ENCODE measurements at places on chromosomes 6 and 20.

DNA sequence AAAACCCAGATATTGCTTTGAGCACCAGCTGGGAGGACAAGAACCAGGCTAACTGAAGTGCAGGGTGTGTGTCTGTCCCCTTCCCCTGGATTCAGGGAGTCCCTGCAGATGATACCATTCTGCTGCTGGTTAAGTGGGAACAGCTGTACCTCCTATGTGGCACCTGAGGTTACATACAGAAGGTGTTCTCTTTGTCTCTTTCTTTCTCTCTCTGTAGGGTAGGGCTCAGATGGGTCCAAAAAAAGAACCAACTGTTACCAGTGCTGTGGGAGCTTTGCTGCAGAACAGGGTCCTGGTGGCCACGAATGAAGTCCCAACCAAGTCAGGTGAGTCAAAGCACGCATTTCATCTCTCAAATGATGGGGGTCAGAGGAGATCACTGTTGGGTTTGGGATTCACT is 38.6 kb downstream of the ZC2HC1B start:
- no peak for DNase-seq

- no peak for DNase-seq
These were observed 2.9 kb upstream of the BFSP1 start for GRCh38 chr20:17534077-17534476.

- DNase-seq: no peak
These were observed 11.7 kb downstream of the VNN2 start for GRCh38 chr6:132746048-132746447.

DNA sequence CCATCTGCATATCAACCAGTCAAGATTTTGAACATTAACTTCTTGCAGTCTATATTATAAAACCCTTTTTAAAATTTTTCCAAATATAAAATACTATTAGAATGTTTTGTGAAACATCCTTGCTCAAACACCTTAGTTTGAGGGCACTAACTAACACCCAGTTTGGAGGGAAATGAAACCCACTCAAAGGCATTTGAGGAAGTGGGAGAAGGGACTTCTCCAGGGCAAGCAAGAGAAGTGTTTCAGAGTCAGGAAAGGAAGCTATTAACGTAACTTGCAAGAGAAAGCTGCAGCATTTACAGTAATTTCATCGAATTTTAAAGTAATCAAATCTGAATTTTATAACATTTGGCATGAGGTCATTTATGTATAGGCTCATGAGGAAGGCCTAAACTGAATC is 21.3 kb downstream of the MTFR2 start:
- DNase-seq: no peak

DNA sequence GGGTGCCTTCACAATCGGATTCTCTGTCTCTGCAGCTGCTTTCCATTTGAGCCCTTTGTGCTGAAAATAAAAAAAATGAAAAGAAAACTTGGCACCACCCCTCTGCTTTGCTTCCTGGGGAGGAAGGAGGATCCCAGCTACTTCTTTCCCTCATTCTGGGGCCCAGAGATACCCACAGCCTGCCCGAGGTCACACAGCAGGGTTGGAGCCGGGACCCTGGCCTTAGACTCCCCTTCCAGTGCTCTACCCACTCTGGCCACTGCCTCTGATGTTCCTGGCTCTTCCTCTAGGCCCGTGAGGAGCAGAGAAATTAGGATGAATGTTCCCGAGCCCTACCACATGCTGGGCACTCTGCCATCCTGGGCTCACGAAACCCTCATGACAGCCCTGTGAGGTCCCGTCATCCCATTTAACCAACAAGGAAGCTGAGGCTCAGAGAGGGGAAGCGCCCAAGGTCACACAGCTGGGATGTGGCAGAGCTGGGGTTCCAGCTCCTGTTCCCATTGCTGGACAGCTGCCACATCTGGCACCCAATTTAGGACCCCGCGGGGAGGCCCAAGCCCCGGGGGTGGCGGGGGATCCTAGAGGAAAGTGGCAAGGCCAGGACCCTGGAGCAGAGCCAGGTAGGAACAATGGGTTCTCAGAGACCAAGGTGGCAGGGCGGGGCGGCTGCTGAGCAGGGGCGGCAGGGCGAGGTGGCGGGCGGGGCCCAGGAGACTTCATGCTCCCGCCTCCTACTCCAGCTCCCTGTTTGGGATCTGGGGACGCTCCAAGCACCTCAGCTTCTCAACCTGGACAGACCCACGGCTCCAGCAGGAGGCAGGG is 76.6 kb downstream of the CEBPB start:
- no peak for DNase-seq

DNA sequence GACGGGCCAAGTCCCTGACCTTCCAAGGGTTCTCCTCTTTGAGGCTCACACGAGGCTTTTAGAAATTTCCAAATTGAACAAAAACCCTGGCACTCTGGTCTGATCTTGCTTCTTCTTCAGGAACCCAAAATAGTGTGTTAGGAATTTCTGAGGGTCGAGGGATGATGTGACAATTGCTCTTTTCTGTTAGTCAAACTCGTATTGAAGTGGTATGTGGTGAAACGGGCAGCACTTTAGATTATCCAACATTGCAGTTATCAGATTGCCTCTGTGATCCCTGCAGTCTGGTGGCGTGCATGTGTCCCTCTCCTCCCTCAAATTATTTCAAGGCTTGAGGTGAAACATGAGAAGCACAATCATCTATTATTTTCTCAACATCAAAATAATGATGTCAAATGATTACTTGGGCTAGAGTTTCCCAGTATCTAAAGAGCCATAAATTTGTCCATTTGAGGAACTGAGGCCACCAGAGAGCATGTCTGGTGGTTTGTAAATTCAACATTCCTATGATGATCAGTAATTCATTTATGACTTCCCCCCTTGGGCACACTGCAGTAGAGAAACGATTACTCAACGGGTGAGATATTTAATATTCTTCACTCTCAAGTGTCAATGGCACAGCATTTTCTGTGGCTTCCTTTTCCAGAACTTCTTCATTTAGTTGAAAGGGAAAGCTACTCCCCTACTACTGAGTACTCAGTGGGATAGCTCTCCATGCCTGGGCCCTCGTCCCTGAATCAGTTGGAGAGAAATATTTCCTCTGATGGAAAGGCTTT is 308.6 kb upstream of the MAP3K7 start:
- DNase-seq: no peak

- DNase-seq: no peak
These were observed 16.8 kb downstream of the MYLK4 start for GRCh38 chr6:2733736-2734480.

DNA sequence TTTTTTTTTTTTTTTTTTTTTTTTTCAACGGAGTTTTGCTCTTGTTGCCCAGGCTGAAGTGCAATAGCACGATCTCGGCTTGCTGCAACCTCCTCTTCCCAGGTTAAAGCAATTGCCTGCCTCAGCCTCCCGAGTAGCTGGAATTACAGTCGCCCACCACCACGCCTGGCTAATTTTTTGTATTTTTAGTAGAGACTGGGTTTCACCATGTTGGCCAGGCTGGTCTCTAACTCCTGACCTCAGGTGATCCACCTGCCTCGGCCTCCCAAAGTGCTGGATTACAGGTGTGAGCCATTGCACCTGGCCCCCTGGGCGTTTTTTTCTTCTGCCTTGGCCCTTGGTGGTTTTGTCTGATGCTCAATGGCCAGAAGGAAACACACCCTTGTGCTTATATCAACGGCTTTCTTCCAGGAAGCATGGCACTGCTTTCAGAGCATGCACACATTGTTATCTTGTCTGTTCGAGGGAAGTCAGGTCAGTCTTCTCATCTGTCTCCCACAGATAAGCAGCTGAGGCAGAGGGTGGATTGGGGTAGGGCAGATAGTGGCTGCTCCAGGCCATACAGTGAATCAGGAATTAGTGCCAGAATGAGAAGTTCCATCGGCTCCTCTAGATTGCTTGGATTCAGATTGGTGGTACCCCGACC is 203.1 kb downstream of the TSHZ2 start:
- no peak for DNase-seq

- DNase-seq: no peak
These were observed 331.3 kb upstream of the DEFB112 start for GRCh38 chr6:50381099-50381415.

DNA sequence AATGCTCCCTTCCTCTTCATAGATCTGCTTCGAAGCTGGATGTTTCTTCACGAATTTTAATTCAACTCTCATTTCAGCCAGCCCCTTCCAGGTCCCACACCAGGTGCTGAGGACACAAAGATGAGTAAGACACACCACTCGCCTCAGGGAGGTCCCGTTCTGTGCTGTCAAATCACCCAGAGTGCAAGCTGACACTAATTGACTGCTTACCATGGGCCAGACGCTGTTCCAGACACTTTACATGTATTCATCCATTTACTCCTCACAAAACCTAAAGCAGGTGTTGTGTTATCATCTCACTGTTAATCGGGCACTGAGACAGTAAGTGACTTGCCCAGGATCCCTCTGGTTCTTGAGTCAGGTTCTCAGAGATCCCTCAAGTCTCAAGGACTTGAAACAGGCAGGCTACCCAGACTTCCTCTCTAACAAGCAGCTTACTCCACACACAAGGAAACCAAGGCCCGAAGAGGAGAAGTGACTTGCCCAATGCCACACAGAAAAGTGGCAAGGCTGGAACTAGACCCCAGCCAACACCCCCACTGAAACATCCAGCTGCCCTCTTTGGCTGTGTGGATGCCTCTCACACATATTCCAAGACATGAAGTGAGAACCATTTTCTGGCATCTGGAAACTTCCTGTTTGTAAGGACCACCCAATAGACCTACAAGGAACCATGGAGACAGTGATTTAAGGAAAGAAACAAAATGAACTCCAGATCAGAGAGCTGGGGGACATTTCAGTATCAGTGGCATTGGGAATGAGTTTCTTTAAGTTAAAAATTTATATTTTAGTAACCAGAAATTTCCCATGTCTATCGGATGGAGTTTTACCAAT is 174.5 kb downstream of the CDC5L start:
- DNase-seq: no peak

- no peak for DNase-seq
These were observed 47.4 kb downstream of the LAMA2 start for GRCh38 chr6:128930321-128930720.

DNA sequence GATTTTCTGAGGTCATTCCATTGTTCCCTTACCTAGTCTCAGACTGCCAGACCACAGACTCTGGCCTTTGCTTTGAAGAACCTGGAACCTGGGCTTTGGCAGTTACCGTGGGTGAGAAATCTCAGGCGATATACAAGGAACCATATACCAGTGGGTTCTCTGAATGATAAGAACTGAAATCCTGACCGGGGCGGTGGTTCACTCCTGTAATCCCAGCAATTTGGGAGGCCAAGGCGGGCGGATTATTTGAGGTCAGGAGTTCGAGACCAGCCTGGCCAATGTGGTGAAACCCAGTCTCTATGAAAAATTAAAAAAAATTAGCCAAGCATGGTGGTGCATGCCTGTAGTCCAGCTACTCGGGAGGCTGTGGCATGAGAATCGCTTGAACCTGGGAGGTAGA is 14.3 kb upstream of the SGK2 start:
- no peak for DNase-seq

DNA sequence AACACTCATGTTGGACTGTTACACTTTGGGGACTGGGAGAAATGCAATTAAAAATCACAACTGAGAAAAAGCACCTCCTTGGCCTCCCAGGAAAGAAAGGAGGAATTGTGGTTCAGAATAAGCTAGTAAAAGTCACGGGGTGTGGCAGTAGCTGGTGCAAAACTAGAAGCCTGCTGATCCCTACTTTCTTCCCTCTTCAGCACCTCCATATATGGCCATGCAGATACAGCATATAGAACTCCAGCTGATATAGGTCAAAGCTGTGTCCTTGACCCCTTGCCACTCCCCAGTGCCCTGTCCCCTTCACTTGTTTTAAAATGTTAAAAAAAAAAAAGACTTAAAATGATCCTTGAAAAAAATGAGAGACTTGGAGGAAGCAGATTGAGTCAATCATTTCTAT is 5.5 kb upstream of the FLRT3 start:
- DNase-seq: no peak

DNA sequence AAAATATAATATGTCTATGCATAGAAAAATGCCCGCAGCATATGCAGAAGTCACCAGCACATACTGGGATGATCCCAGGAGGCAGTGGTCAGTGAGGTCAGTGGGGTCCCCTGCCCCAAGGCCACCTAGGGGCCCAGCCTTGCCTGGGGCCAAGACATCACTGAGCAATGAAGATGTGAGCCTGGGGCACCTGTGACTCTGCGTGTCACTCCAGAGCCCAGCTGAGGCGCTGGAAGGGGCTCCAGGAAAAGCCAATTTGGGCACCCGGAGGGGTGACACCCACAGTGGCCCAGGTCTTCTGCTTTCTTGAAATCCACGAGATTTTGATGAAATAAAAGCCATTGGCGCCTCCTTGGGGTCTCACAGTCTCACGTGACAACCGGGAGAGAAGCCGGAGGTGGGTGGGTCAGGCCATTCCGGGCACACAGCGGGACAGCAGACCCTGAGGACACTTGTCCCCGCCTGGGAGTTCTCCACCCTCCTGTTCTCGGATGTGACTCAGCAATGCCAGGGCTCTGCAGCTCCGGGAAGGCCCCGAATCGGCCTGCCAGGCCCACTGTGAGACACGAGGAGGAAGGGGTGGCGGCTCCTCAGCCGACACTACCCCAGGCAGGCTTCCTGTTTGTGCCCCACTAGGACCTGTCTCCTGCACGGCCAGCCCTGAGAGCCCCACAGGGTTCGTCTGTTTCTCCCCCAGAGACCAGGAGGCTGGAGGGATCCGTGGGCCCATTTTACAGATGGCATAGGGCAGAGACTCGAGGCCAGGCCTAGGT is 24.4 kb upstream of the SLCO4A1 start:
- DNase-seq: no peak

- no peak for DNase-seq
These were observed 50.3 kb downstream of the EIF2S2 start for GRCh38 chr20:34061695-34062094.

GRCh38 chr6:145349950-145350510 is 385.3 kb downstream of the EPM2A start:
- no peak for DNase-seq

DNA sequence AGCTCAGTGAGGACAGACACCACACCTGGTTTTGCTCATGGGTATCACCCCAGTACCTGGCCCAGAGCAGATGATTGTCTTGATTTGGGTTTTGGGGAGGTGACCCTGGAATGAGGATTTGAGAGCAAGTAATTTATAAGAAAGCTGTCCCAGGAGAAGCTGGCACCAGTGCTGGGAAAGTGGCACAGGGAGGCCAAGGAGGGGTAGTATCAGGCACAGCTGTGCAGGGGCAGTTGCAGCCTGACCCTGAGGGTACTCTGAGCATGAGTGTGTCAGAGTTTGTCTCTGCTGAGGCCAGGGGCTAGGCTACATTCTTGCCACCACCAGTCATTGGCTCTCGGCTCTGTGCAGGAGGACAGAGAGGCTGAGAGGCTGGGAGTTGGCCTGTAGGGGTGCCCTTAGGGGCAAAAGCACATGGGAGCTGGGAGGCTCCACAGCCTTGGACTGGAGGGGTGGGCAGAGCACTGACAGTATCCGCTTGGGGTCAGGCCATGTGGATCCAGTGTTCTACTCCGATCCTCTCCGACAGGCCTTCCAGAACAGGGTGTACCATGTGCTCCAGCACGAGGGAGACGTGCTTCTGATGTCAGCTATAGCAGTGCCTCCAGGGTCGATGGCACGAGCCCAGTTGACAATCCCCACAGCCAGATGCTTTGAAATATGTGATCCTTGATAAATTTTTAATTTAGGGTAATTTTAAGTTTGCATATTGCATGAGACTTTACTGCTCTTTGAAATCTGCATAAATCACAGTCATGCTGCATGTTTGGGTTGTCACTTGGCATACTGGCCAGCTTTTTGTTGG is 121.3 kb downstream of the PHACTR3 start:
- DNase-seq: no peak
